ENCODE measurements at places on chromosomes 13 and 19.

DNA sequence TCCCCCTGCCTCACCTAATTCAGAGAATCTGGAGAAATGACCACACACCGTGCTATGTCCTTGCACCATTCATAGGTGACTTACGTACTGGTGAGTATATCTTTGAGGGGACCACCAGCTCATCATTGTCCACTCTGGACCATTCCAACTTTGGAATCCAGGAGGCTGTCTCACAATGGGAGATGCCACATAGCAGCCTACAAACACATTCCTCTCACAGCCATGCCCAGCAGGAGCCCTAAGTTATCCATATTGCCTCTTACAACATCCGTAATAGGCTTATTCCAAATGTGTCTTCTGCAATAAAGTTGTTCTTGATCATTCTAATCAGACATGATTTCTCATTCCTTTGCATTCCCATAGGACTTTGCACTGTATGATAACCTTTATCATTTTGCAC lies 436.7 kb downstream of the EFNB2 start:
- DNase-seq, result no peak

GRCh38 chr19:1302533-1303239 lies 17.0 kb downstream of the EFNA2 start:
- no peak for DNase-seq

DNA sequence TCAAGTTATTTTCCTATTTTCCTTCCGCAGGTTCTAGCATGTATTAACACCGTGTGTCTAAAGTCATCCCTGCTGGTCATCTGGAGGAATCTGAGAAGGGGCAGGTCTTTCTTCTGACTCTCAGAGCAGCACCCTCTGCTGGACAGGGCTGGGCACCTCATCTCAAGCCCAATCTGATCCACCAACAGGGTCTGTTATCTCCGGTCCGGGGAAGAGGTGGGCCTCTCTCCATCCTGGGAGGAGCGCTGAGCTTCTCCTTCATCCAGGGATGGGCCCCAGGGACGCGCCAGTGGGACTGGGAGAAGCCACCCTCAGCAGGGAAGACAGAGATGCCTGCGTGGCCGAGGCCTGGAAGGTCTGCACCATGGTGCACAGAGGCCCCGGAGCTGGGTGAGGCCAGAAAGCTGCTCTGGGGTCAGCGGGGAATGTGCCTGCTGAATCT lies 26.0 kb upstream of the ZNF331 start:
- DNase-seq, result peak; percentile 57

- peak; percentile 7 for DNase-seq
Measured at GRCh38 chr13:113292021-113292862, 4.8 kb upstream of the LAMP1 start.

DNA sequence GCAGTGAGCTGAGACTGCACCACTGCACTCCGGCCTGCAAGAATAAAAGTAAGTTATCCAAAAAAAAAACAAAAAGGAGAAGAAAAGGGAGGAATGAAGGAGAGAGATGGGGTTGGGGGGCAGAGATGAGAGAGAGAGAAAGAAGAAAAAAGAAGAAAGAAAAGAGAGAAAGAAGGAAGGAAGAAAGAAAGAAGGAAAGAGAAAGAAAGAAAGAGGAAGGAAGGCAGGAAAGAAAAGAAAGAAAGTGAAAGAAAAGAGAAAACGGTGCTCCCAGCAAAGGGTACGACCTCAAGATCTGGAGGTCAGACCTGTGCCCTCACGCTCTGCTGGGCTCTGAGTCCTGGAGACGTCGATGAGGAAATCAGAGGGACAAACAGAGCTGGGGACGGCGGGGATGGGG lies 3.7 kb downstream of the A1BG start:
- no peak for DNase-seq

DNA sequence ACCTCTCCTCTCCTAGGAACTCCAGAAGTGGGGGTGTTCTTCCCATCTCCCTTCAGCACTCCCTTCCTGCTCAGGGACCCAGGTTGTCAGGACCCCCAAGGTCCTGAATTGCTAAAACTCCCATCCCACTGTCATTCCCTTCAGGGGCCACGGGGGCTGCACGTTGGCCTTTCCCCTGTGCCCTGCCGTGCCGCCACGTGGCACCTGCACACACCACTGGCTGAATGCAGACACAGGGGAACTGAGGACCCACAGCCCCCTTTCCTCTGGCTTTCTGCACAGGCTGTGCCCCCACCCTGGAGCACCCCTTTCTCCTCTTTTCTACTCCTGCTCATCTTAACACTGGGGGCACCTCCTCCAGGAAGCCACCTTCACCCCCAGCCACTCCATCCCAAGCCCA lies 9.0 kb downstream of the SHANK1 start:
- no peak for DNase-seq

DNA sequence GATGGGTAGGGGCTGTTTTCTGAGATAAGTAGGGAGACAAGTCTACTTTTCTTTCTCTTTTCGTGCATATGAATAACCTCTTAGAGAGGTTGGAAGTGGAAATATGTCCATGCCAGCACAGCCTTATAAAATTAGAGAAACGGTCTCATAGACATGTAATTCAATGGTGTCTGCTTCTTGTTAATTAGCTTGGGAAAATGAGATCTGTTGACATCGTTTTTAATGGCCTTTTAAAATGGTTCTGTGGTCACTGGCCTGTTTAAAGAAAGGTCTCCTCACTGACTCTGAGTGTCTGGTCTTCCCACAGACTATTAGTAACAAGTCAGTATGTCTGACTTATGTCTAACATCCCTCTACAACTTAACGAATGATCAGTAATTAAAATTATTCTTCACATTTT lies 487.1 kb downstream of the SLITRK6 start:
- DNase-seq, result no peak

- peak; percentile 6 for DNase-seq
Measured at GRCh38 chr19:29277102-29277501, 64.2 kb upstream of the UQCRFS1 start.

GRCh38 chr13:80550971-80551441 lies 210.1 kb upstream of the SPRY2 start:
- DNase-seq, result no peak

DNA sequence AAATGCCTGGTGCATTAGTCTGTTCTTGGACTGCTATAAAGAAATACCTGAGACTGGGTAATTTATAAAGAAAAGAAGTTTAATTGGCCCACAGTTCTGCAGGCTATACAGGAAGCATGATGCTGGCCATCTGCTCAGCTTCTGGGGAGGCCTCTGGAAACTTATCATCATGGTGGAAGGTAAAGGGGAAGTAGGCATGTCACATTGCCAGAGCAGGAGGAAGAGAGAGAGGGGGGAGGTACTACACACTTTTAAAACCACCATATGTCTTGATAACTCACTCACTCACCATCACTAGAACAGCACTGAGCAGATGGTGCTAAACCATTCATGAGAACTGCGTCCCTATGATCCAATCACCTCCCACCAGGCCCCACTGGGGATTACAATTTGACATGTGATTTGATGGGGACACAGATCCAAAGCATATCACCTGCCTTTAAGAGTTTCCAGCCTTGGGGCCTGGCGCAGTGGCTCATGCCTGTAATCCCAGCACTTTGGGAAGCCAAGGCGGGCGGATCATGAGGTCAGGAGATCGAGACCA lies 219.0 kb downstream of the KATNAL1 start:
- no peak for DNase-seq

DNA sequence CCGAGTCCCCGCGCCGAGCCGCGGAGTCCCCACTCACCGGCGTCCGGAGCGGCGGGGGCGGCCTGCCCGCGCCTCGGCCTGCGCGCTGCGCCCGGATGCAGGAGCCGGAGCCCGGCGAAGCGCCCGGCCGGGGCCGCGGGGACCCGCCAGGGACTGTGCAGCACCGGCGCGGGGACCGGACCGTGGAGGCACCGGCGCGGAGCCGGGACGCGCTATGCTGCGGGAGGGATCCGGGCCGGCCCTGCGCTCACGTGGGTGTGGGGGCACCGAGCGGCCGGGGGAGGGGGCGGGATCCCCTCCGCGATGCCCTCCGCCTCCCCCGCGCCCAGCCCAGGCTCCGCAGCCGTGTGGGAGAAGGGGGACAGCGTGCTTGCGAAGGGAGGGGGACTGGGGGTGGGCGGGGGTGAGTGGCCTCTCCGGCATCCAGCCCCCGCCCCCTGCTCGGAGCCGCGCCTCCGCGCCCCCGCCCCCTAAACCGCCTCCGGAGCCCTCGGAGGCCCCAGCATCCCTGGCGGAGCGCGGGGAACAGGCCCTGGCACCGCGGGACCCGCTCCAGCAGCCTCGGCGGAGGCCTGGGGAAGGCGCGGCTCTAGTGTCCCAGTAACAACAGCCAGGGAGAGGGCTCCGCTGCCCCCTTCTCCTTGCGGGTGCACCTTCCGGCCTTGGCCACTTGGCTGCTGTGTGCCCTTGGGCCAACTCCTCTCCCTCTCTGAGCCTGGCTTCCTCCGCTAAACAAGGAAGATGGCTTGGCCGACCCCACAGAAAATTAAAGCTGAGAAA lies at the start of gene SLC1A6:
SLC1A6 (minus strand) TSS at position 389 of the 780 bp plus-strand sequence. CDS start 6,954 bp downstream, outside the sequence.
- DNase-seq, result no peak

- no peak for DNase-seq
Measured at GRCh38 chr19:47379381-47379938, 30.3 kb downstream of the DHX34 start.

DNA sequence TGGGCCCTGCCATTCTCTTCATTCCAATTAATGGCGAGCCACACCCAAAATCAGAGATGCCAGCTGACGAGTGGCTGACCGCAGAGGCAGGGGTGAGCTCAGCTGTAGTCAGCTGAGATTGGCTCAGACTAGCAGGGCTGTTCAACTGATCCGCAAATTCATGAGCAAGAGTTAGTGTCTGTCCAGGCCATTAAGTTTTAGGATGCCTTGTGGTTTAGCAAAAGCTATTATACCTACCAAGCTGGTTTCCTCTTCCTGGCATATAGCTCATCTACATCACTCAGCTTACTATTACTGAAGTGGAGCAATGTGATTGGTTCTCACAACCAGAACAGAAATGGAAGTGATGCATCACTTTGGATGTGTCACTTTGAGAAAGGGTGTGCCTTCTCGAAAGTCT lies 148.7 kb downstream of the NALCN start:
- peak; percentile 16 for DNase-seq

- no peak for DNase-seq
Measured at GRCh38 chr19:50257141-50257540, 53.7 kb downstream of the MYH14 start.

GRCh38 chr13:53144826-53145225 lies 116.2 kb downstream of the OLFM4 start:
- no peak for DNase-seq

GRCh38 chr19:36668646-36669045 lies 2.0 kb upstream of the ZNF461 start:
- DNase-seq, result no peak

DNA sequence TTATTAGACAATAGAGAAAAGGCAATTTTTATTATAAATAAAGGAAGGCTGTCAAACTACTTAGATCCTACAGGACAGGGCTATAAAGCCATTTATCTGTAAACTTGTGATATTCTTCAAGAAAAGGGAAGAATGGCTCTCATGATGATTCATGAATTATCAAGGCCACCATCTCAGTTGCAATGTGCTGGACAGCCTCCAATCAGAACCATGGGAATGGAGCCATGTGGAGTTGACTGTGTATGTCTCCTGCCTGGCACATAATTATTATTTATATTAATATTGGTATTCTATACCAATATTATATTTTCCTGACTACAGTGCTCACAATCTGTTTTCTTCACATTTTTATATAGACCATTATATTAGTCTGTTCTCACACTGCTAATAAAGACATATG lies 560.5 kb upstream of the MIR17HG start:
- no peak for DNase-seq

DNA sequence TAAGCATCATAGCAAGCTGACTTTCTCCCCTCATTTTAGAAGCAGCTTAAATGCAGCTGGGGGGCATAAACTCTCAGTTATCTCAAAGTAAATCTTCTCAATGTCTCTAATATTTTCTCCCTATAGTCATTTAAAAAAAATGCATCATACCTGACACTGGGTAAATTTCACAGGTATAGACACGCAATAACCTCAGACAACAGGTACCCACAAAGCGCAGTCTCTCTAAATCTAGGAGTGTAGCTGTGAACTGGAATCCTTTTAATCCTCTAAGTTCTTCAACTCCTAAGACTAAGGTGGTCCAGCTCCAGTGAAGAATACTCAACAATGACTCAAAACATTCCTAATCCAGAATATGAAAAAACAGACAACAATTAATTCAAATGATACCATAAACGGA lies 141.2 kb downstream of the MYCBP2 start:
- no peak for DNase-seq

DNA sequence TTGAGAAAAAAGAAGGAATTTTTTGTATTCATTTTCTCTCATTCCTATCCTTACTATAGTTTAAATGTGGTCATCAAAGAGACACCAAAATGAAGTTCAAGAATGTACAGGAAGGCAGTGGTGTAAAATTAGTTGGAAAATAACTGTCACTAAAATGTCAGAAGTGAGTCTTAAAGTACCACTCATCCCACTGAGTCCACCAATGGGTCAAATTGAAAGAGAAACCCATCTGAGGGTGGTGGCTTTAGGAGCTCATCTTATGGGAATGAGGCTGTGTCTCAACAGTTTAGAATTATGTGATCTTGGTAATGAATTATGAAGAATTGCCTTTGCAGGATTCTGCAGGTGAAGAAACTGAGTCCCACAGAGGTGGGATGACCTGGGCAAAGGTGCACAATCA lies 403.5 kb downstream of the FGF9 start:
- no peak for DNase-seq

- DNase-seq, result peak; percentile 60
Measured at GRCh38 chr13:47326061-47326460, 429.2 kb upstream of the HTR2A start.

- DNase-seq, result no peak
Measured at GRCh38 chr19:29876414-29876813, 64.6 kb downstream of the CCNE1 start.

GRCh38 chr19:24069905-24070657 lies 16.9 kb upstream of the ZNF254 start:
- no peak for DNase-seq

GRCh38 chr13:24896061-24896460 lies 132.1 kb downstream of the RNF17 start:
- no peak for DNase-seq

DNA sequence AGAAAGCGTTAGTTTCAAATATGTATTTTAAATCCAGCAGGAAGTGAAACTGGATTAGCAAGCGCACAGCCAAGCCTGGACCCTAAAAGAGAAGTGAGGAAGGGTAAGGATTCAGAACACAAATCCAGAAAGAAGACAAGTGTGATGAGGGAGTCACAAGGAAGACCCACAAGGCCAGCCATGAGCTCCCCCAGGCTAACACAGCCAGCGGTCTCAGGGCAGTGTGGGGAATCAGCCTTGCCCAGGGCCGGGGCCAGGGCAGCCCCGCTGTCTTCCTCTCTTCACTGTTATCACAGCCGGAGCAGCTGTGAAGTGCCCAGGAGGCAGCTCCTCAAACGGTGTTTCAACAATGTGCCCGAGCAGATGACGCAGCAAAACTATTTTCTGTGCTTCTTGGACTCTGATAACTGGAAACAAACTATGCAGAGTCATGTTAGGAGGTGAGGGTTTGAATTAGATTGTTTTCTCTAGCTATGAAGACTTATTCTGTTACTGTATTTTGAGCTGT lies 12.2 kb upstream of the CDC16 start:
- DNase-seq, result peak; percentile 67
